Hindlimb muscle (tissue), 1 donor: ENCODE measurements at places on chromosomes 12 and 14. TPM values are rescaled to one million over a fixed set of nuclear protein-coding genes. Genes with fewer than 3 reads are reported as not detected.

The TRIP11 gene
- 15.3 TPM for polyA plus RNA-seq

The FERMT2 gene
- polyA plus RNA-seq = 80.5 TPM

DNA sequence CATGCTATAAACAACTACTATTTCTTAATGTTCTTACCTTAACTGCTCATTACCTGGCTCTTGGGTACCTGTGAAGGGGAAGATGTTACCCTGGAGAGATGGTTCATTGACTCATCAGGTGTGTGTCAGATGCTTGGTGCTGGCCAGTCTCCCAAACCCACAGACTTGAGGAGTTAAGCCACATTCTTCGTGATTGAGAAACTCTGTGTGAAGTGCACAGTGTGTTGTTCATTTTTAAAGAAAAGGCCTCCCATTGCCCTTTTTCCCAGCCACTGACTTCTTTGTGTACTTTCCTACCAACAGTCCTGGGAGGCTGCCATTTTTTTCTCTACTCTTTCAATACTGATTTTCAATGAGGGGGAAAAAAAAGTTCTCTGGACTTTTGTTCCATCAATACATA, 3.2 kb downstream of the MGST1 start:
- DNase-seq = no peak

GRCh38 chr14:91126761-91127160, 12.9 kb downstream of the DGLUCY start:
- DNase-seq = no peak

The TMEM179 gene
- 0.86 TPM for polyA plus RNA-seq

GRCh38 chr14:20970983-20971704, 15.9 kb downstream of the RNASE2 start:
- DNase-seq = peak; percentile 84

The CIROP gene
- not detected for polyA plus RNA-seq

The HOXC12 gene
- 0.48 TPM for polyA plus RNA-seq

GRCh38 chr14:88481794-88482193, 73.0 kb downstream of the PTPN21 start:
- DNase-seq = no peak

DNA sequence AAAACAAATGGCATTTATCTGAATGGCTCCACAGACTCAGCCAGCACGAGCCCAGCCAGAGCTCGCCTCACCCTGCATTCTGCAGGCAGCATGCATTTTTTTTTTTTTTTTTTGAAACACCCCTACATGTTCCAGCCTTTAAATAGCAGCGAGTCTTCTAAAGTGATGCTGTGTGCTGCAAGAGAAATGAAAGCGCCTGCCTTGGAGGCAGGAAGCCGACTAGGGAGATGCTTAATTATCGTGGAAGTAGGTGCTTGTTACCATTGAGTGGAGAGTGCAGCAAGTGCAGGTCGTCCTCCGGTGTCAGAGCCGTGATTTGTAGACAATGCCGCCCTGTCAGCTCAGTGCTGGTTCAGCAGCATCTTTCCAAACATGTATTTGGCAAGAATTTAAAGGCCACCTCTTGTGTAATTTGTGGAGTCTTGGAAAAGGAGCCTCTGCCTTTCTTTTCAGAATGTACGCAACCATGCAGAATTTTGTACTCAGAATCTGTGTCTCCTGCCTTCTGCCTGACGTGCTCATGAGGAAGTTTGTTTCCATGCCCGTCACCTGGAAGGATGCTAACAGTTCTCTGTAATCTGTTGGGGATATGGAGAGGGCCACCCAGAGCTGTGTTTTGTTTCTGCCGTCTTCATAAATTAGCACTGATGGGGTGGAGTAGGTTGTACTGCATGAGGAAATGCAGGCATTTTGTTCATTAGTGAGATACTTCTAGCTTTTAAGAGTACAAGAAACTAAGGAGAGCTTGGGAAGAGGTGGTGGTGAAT, 345.9 kb upstream of the RGS6 start:
- DNase-seq = peak; percentile 36

DNA sequence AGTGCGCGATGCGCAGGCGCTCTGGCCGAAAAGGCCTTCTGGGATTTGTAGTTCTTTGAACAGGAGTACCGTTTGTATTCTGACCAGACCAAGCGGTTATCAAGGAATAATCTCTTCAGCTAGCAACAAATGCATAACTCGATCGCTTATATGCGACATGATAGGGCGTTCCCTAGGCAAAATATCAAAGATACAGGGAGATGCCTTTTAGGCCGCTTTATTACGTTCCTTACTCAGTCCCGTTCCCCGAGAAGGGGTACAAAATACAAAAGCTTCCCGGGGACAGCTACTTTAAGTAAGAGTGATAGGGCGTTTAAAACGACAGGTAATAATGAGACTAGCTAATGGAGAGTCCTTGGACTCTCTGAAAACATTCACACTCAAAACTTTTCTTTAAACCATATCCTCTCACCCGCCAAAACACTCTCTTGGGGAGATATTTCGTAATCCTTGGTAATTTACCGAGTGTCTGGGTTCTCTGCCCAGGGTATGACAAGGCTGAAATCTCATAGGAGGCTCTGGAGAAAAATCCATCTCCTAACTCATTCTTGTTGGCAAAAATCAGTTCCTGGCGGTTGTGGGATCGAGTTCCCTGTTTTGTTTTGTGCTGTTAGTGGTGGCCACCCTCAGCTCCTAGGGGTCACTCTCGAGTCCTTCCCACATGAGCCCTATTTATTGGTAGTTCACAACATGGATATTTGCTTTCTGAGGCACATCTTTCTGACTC, 412 bp upstream of the SNW1 start:
- DNase-seq = no peak

The EXOC5 gene
- 59.5 TPM for polyA plus RNA-seq

The IFNG-AS1 gene
- 0.72 TPM for polyA plus RNA-seq

GRCh38 chr12:130700492-130701401, 15.4 kb downstream of the RIMBP2 start:
- no peak for DNase-seq

The CPM gene
- 4.6 TPM for polyA plus RNA-seq

The MOK gene
- polyA plus RNA-seq = 11.1 TPM

The CLEC7A gene
- polyA plus RNA-seq = 4.2 TPM

GRCh38 chr14:43887523-43887922, 619.6 kb downstream of the FSCB start:
- DNase-seq = no peak

DNA sequence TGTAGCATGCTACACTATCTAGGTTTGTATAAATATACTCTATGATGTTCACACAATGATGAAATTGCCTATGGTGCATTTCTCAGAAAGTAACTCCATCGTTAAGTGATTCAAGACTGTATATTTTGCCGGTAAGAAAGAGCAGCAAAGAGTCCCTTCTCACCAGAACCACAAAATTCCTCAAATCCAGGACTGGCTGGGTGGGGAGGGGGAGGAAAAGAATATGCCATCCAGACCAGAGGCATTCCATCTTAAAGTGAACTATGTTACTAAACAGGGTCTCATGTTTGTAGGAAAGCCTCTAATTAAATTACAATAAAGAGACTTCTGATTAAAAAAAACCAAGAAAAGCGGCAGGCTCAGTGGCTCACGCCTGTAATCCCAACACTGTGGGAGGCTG, 11.5 kb downstream of the UBE2N start:
- no peak for DNase-seq

GRCh38 chr12:47807338-47807737, 12.4 kb downstream of the HDAC7 start:
- DNase-seq = no peak

- no peak for DNase-seq
These were observed 380.9 kb upstream of the STXBP6 start for GRCh38 chr14:25430808-25431207.

The KRT3 gene
- not detected for polyA plus RNA-seq

DNA sequence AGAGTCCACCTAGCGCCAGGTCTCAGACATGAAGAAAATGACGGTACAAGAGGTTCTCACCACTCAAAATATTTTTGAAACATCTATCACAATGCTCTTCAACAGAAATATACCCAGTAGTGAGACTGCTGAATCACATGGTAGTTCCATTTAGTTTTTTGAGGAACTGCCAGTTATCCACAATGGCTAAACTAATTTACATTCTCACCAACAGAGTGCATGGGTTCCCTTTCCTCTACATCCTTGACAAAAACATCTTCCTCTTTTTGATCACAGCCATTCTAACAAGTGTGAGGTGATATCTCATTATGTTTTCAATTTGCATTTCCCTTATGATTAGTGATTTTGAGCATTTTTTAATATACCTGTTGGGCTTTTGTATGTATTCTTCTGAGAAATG, 5.7 kb upstream of the GPR65 start:
- DNase-seq = no peak

- peak; percentile 53 for DNase-seq
These were observed 20.1 kb downstream of the TPCN1 start for GRCh38 chr12:113241191-113242025.

- DNase-seq = no peak
These were observed 94.7 kb upstream of the BCL2L14 start for GRCh38 chr12:11976005-11976404.

The POTEM gene
- not detected for polyA plus RNA-seq

DNA sequence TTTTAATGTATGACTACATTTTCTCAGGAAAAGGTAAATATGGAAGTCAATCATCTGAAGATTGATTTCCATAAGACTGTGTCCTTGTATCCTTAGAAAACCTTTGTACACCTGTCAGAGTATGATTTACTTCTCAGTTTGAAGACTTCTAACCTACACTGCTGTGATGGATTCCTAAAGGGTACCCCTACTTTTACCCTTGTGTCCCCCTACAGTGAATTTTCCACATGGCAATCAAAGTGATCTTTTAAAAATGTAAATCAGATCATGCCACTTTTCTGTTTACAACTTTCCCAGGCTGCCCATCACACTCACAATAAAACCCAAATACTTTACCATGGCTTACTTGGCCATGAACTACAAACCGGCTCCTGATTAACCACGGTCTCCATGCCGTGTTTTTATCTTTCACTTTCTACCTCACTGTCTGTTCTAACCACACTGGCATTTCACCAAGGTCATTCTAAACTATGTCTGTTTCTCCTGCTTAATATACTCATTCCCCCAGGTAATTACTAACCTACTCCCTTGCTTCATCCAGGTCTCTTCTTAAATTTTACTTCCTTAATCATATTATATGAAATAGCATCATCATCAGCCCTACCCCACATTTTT, 8.1 kb downstream of the DNAI7 start:
- DNase-seq = no peak

GRCh38 chr14:88914956-88915355, 90.5 kb downstream of the TTC8 start:
- no peak for DNase-seq

The AACS gene
- 29.2 TPM for polyA plus RNA-seq

- no peak for DNase-seq
These were observed 164.8 kb downstream of the ZFP36L1 start for GRCh38 chr14:68627868-68628604.
